ENCODE measurements at places on chromosomes 11 and 22. TPM values are rescaled to one million over a fixed set of nuclear protein-coding genes. Genes with fewer than 3 reads are reported as not detected.

CECR2 gene
- total RNA-seq, result 123 TPM

- no peak for DNase-seq
- no peak overlapping the region for H3K27ac ChIP-seq
- H3K4me3 ChIP-seq, result no peak overlapping the region
- no peaks in the 10 kb centered on the region for H3K36me3 ChIP-seq
- peaks cover 30% of the 10 kb centered on the region for H3K27me3 ChIP-seq
These were observed 6.0 kb upstream of the KCNJ4 start for GRCh38 chr22:38461057-38461413.

NRXN2 gene
- 11.5 TPM for total RNA-seq

- no peaks in the 10 kb centered on the region for H3K27me3 ChIP-seq
- peak; percentile 27 for DNase-seq
- peaks cover 5% of the 10 kb centered on the region for H3K4me1 ChIP-seq
- no peak overlapping the region for H3K27ac ChIP-seq
These were observed 72.5 kb downstream of the GLYATL1 start for GRCh38 chr11:59011655-59012397.

DNA sequence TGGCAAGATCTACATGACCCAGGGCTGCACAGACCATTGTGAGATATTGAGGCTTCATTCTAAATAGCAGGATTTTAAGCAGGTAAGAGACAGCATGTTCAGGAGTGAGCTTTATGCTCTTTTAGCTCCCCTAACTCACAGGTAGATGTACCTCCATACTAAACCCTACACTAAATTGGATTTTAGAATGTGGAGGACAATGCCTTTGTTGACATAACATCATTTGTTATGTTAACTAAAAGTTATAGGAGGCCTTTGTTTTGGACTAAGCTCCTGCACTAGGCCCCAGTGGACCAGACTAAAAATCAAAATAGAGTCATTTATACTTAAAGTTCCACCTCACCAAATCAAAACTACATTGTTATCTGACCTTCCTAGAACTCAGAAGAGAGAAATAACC, 6.8 kb downstream of the DDIAS start:
- DNase-seq, result no peak
- H3K27ac ChIP-seq, result no peak overlapping the region
- no peaks in the 10 kb centered on the region for H3K27me3 ChIP-seq

DNA sequence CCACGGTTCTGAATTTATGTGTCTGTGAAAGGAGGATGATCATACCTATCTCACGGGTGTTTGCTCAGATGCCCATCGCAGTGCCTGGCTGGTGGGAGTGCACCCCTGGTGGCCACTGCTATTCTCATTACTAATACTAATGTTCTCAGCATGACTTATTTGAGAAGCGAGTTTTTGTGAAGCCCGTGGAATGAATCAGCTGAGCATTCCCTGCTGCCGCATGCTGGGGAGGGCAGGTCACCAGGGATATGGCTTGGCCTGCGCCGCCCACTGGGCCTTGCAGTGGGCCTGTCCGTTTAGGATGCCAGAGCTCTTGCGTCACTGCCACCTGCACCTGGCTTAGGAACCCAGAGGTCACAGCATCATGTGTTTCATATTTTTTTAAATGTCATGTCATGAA, 16.9 kb downstream of the CTTN start:
- no peak overlapping the region for H3K27ac ChIP-seq
- no peak overlapping the region for H3K4me3 ChIP-seq
- DNase-seq, result no peak
- H3K36me3 ChIP-seq, result peaks cover 75% of the 10 kb centered on the region

DNA sequence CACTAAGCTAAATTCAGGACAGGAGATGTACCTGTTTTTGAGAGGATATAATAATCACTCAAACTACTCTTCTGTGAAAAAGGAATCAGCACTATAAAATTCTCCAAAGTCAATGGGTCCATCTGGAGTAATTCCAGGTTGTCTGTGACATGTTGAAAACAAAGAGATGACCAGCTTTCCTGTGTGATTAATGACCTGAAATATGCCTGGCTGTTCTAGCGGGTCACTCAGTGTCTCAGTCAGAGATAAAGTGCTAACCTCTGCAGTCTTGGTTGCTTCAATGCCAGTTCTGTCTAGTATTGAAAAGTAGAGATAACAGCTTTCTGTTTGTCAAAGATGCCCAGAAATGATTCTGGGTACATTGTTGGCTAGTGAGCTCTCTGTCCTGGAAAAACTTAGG, 722.6 kb upstream of the TENM4 start:
- no peaks in the 10 kb centered on the region for H3K36me3 ChIP-seq
- peaks cover 2% of the 10 kb centered on the region for H3K4me1 ChIP-seq
- H3K27ac ChIP-seq, result no peak overlapping the region
- H3K4me3 ChIP-seq, result no peak overlapping the region
- no peak for DNase-seq

DNA sequence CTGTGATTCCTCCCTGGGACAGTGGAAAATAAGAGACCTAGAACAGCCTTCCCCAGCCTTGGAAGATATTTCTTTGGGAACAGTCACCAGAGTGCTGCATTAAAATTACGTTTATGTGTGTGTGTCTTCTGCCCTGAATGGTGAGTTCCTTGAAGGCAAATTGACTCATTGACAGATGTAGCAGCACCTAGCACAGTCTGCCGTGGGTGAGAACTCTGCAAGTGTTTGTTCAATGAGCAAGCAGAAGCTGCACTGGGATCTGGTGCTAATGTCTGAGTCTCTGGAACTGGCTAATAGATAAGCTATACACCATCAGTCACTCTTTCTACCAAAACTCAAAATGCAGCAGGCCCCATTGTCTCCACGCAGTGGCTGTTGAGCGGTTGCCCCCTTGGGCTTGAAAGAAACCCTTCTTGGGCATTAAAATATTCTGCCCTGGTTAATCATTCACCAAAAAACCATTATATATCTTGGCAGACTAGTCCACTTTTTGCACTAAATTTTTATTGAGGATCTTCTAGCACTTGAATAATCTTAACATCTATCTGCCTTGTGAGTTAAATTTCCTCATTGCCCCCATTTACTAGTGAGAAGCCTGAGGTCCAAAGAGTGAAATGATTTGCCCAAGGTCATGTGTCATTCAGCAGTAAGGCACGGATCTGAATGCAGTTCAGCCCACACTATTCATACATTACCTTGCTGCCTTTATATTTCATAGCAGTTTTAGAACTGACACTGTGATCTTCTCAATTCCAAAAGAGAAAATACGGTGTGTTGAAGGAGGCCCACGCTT, 87.8 kb upstream of the GALNT18 start:
- H3K36me3 ChIP-seq, result no peaks in the 10 kb centered on the region
- H3K4me1 ChIP-seq, result peaks cover 5% of the 10 kb centered on the region
- H3K27me3 ChIP-seq, result no peaks in the 10 kb centered on the region

DGCR6 gene
- total RNA-seq, result 0.82 TPM

DNA sequence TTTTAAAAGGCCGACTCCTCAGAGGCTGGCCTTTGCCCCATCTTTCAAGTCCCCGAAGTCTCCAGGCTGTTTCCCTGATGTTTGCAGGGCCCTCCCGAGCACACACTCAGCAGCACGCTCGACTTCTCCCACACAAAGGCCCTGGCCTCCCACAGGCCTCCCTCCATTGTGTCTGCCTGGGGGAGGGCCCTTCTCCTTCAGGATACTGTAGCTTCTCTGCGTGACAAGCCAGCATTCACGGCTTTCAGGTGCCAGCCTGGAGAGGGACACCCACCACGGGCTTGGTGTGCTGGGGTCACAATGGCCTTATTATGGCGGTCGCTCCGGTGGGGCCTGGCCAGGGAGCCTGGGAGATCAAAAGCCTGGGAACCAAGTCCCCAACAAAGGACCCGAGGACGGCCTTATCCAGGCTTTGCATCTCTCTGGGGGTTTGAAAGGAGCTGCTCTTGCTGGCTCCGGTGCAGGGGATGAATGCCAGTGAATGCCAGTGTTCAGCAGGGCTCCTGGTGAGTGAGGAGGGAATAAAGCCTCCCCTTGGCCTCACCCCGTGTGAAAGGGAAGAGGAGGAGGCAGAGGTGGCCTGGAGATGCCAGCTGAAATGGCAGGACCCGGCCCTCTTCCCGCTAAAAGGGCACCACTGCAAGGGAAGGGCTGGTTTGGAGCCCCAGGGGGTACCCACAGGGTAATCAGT, 55.0 kb downstream of the TRAF6 start:
- H3K36me3 ChIP-seq, result no peaks in the 10 kb centered on the region
- H3K4me1 ChIP-seq, result peaks cover 24% of the 10 kb centered on the region
- H3K27me3 ChIP-seq, result no peaks in the 10 kb centered on the region
- no peak overlapping the region for H3K4me3 ChIP-seq

Measured in H1 (cell line).